ENCODE measurements at places on chromosomes 6 and 20.
A peak's percentile ranks its signal among the peaks of the same experiment; 100 is the strongest.

DNA sequence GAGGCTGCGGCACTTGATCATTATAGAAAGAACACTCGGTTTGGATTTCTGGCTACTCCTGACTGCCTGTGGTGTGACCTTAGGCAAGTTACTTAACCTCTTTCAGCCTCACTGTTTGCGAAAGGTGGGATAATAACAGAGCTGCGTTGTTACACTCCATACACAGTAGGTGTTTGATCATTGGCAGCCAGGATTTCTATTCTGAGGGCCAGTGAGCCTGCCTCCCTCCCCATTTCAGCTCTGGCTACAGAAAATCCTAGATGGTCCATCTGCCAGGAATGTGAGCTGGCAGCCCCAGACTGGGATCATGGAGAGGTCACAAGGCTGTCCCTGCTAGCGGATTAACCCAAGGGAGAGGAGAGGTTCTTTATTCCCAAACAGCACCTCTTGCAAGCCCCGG is 2.7 kb downstream of the KCNB1 start:
- DNase-seq, result no peak

DNA sequence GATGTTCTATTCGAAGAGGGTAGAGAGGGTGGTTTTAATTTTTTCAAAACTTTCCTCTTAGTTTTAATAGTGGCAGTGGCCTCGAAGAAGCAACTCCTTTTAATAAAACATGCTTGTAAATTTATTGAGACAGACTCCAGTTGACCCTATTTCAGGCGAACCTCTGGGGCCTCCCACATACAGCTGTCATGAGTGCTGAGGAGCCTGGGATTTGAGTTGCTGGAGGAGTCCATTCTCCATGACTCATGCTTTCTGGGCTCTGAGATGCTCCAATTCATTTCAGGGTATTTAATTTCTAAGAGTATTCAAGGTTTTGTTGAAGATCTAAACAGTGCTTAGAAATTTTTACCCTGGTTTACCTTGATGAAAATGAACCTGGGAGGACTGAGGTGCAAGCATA is 580.4 kb downstream of the CBLN4 start:
- DNase-seq, result no peak

DNA sequence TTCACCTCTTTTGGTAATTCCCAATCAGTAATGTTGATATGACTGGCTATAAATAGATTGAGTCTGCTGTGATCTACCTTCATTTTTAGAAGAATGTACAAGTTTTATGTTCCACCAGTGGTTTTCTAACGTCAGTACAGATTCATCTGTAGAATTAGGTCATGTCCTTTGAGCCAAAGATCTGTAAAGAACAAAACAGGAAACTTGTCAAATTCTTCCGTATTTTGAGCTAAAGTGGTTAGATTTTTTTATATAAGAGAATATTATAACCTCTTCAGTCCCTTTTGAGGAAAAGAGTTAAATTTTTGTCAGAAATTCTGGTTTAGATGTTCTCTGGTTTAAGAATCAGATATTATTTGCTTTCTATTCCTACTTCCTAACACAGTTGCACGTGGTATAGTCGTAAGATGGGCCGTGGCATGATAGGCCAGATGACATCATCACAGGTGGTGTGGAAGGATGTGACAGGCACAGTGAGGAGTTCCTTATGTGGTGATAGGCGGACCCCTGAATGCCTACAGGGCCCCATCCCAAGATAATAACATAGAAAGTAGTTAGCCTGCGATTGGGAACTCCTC is 62.3 kb downstream of the SNX9 start:
- DNase-seq, result peak; percentile 42

DNA sequence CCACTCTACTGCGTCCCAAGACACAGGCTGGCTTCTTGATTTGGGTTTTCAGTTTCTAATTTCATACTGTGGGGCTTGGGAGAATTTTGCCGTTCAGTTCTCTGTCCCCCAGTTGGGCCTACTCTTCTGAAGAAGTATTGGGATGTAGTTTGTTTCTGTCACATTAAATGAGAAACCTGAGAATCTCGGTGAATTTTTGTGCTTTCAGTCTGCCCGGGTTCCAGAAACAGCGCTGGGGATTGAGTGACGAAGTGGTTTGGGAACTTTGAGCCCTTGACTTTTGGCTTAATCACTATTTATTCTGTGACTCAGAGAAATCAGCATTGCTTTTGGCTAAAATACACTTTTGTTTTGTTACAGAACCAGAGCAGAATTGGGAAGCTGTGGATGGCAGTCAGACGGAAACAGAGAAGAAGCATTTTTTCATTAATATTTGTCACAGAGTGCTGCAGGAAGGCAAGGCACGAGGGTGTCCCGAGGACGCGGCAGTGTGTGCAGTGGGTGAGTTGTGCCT is 74.0 kb downstream of the IGF2R start:
- no peak for DNase-seq

DNA sequence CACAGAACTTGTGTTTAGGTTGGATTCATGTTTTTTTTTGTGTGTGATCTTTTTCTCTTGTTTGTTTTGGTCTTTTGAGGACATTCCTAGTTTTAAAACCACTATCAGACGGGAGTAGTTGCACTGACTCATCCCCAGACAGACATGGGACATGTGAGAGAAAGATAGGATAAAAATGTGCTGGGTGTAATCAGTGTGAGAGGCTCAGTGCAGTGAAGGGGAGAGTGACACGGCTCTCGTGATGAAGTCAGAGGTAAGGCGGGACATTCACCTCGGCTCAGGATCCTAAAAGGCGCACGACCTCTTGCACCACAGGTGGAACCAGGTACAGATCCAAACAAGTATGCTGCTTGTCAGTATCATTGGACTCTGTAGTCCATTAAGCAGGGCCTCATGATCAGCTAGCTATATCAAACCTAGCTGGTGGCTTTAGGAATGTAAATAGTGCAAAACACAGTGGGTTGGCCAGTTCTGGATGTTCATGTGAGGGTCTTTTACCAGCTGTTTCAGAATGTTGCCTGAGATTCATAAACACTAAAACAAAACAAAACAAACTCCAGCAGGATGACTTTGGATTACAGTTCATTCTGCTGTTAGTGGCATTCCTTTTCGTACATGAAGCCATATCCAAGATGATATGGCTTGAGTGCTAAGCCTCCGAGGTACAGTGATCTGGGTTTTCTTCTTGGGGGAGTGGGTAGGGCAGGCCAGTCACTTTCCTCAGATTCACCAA is 18.0 kb downstream of the FOXO3 start:
- no peak for DNase-seq

- DNase-seq, result no peak
These were observed 49.8 kb downstream of the NRN1 start for GRCh38 chr6:5956939-5957338.

DNA sequence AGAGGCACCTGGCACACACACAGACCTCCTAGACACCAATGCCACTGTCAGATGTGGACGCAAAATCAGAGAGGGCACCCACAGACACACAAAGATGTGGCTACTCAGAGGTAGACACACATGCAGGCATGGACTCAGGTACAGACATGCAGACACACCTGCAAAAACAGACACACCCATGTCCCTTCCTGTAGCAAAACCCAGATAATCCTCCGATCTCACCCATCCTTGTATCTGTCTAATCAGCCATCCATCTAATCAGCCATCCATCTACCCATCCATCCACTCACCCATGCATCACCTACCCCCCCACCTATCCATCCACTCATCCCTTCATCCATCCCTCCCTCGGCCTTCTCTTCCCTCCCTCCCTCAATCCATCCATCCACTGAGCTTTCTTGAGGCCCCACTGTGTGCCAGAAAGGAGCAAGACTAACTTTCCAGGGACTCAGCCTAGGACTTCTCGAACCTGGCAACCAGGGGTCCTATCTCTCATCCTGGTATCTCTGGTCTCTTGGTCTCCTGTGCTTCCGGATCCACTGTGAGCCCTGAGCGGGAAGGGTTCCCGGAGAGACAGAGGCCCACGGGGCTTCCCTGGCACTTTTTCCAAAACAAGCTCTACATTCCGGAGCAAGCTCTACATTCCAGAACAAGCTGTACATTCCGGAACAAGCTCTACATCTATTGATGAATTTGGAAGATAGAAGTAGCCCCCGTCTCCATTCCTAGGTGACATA is 1.1 kb upstream of the TGM2 start:
- DNase-seq, result no peak

- DNase-seq, result no peak
These were observed 7.3 kb upstream of the KCNG1 start for GRCh38 chr20:51029963-51030920.

GRCh38 chr6:85405853-85406198 is 44.1 kb upstream of the NT5E start:
- DNase-seq, result no peak

GRCh38 chr6:16430391-16431089 is 192.2 kb downstream of the GMPR start:
- DNase-seq, result no peak

- no peak for DNase-seq
These were observed 199.0 kb downstream of the SOD2 start for GRCh38 chr6:159493898-159494585.

DNA sequence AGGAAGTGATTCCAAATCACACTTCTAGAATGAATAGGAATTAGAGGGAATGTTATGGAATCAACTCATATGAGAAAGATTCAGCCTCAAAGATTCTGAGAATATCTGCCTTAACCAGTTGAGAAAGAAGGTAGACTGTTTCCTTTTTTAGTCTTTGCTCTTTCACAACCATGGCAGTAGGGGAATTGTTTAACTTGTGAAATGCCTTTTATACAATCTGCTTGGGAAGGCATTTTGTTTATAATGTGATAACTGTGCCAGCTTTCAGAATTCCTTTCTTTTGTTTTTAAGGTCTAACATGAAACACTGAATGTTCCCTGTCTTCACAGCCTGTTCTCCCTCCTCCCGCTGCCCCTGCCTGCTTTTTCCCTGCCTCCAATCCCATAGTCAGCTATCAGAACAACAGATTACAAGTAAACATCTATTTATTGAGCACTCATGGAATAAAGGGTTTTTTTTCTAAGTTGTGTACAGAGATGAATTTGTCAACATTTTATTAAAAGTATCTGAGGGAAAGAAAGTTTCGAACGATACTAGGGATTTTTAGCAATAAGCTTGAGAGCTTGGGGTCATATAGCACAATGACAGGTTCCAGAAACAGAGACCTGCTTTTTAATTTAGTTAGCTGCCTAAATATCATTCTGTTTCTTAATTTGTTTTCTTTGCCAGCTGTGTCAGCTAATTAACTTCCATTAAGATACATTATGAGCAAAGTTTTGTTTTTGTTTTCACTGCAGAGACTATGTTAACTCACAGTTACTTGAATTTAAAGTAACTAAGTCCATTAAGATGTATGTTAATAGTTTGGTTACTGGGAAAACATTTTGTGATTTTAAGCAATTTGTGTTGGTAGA is 28.3 kb upstream of the FBXO30 start:
- DNase-seq, result no peak

GRCh38 chr6:141752677-141753076 is 380.0 kb upstream of the GJE1 start:
- DNase-seq, result no peak

- no peak for DNase-seq
These were observed 5.5 kb downstream of the CD40 start for GRCh38 chr20:46123482-46124245.

- DNase-seq, result no peak
These were observed 384.7 kb upstream of the ID4 start for GRCh38 chr6:19452495-19452894.

Data from stimulated activated CD8-positive, alpha-beta memory T cell treated with anti-CD3 and anti-CD28 coated beads, Interleukin-7, amount 100 ng/mL, for 4 hours (primary cell).